Omental fat pad (tissue), 4 donors: ENCODE measurements at places on chromosomes 16 and 17.

DNA sequence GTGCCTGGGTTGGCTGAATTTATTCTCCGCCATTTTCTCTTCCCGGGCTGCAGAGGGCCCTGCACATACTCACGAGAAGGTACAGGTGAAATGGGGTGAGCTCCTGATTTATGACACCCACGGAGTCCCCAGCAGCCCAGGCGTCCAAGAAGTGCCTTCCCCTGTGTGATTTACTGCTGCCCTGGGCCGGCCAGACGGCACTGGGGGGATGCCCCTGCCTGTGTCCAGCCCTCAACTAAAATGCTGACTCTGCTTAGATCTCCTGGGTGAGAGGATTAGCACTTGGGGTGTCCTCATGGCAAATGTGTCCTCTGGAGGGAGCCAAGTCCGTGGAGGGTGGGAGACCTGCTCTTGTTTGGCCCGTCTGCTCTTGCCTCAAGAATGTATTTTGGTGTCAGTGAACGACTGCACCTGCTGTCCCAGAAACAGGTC is 132.4 kb downstream of the MAF start:
- no peak for DNase-seq

DNA sequence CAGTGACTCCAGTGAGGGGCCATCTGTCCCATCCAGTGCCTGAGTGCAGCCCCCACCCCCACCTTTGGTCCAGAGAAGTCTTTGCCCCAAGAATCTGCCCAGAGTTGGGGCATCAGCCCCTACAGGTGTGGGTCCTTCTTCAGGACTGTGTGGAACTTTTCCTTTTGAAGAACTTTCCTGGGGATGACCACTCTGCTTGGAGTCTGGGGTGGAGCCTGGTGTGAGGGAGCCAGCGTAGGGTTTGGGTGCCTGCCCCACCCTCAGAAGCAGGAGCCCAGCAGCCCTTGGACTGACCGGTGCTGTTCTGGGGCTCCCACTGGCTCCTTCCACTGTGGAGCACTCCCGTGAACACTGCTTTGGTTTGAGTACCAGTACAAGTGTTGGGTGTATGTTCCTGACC is 19.3 kb downstream of the MPRIP start:
- DNase-seq, result no peak

DNA sequence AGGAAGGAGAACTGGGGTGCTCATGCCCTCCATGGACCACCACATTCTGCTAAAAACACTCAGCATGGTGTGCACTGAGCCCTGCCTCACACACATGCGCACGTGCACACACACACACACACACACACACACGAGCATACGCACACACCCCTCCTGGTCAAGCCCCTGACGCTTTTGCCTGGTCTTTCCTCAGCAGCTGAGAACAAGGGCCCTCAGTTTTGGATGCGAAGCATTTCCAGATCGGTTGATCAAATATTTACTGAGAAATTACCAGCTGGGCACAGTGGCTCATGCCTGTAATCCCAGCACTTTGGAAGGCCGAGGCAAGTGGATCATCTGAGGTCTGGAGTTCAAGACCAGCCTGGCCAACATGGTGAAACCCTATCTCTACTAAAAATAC is 20.1 kb upstream of the RAI1 start:
- no peak for DNase-seq

DNA sequence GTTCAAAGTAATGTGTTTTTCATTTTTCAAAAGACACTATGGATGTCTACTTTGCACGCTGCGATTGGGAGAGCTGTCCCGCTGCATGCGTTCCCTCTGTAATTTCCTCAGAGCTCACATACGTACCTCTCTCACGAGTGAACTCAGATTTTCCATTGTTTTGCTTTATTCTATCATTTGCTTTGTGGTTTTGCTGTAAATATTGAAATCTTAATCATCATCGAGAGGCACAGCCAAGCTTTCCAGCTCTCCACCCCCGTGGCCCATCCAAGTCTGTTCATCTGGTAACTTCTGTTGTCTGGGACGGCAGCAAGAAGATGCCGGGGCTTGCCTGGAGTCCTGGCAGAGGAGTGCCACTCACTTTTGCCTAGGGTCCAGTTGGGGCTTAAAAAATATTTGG is 21.1 kb downstream of the TMC6 start:
- no peak for DNase-seq

- DNase-seq, result no peak
These were observed 58.5 kb downstream of the HS3ST3B1 start for GRCh38 chr17:14359163-14360020.

DNA sequence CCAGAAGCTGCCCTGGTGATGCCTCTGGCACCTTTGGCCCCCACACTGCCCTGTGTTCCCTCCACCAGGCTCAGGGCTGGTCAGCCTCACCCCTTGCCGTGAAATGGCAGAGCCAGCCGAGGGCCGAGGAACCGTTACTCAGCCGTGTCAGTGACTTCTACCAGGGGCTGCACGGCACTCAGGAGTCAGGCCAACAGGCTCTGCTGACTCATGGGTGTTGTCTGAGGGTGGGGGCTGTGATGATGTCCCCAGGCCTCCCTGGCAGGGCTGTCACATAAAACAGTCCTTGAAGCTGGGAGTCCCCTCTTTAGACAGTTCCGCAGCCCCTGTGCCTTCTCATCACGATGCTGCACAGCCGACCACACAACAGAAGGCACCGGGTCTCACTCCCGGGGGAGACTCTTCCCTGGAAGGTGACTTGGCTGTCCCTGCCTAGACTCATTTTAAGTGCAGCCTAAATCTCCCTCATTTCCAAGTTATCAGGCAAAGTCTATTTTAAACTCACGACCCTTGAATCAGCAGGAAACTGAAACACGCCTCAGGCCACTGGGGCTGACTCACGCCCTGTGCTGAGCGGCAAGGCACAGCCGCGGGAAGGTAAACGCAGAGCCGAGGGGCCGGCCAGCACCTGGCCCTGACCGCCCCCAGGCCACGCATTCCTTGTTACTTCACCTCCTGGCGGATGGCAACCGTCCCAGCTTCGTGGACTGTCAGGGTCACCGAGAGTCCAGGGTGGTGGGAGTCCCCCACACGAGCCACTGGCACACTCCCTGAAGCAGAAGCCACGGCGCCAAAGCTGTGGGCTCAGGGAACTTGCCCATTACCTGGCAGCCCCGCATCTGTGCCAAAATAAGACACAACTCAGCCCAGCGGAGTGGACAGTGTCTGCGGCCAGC is 102.6 kb downstream of the ZNF778 start:
- no peak for DNase-seq

- no peak for DNase-seq
These were observed 14.5 kb upstream of the PRKCA start for GRCh38 chr17:66287911-66288310.

DNA sequence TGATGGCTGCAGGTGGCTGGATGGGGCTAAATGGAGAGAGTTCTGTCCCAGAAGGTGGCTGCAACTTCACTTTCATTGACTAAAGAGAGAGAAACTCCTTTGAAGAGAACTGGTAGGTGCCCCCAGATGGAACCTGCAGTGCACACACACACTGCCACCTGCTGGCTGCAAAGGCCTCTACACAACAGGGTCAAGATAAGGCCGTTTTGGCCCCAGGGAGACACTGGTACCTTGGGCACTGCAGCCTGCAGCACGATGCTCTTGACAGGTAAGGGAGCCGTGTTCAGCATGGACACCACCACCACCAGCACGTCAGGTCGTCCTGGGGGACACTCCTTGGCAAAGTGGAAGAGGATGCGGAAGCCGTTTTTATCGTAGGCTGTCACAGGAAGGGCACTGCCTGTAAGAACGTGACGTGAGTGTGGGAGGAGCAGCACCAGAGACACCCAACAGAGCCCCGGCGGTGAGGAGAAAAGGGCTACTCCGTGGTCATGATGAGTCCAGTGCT is 22.7 kb downstream of the GGA3 start:
- DNase-seq, result no peak

DNA sequence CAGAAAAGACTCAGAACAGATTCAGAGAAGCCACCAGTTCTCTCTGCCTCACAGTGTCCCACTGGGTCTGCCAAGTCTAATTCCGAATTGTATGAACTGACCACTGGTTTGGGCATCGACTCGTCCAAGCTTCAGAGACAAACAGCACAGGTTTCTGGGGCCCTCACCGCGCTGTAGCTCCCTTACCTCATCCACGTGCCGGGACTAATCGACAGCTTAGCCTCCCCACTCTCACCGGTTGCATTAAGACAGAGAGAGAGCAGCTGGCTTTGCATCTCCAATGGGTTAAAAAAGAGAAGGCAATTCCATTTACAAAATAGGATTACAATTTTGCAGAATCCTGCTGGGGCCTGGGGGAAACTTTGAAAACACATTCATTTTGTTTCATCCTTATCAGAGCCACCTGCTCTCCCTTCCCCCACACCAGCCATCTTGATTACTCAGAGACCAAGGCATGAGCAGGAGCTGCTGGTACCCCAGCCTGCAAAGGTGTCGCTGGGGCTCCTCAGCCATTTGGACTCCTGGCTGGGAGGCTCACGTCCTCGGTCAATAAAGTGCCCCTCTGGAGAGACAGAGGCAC is 95.3 kb upstream of the RPL38 start:
- DNase-seq, result no peak

GRCh38 chr17:76458580-76459490 is 5.9 kb upstream of the UBE2O start:
- no peak for DNase-seq

DNA sequence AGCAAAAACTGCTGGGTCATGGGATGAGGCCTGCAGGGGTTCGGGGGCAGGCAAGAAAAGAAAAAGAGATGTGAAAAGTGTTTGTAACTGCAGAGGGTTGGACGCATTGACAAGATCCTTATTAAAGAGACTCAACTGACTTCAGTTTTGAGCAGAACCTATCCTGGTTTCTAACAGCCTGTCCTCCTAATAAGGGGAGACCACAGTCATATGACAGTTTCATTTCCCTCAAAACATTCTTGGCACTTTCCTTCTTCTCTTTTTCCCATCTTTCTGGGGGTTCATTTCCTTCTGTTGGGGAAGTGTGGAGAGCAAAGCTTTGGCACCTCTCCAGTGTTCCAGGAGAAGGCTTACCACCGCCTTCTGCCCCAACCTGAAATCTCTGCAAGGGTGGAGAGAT is 118.5 kb downstream of the MAF start:
- DNase-seq, result no peak

DNA sequence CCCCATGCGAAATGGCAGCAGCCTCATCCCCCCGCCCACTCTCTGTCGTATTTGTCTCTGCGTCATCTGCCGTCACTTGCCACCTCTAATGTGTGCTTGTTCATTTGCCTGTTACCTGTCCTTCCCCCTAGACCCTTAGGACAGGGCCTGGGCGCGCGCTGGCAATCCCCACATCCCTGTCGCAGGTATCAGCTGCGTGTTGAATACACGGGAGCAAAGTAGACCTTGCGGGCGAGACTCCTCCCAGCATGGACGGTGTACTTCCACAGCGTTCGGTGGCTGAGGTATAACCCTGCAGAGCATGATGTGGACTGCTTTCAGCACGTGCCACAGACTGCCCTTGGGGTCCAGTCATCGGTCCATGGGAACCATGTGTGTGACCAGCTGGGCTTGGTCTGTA is 170.1 kb upstream of the CHMP6 start:
- no peak for DNase-seq

DNA sequence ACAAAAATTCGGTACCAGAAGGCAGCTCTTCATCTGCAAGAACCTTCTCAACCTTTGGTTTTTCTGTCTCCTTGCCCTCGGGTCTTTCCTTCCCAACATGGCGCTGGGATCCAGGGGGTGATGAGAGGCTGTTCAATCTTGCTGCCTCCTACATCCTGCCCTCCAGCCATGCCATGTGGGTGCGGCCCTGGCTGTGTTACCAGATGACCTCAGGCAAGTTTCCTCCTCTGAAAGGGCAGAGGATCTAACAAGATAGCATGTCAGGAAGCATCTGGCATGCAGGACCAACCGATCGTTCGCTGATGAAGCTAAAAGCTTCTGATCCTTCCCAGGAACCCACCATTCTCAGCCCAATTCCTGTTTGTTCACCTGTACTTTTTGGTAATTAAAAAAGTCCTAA is 36.8 kb upstream of the BCAR1 start:
- no peak for DNase-seq

DNA sequence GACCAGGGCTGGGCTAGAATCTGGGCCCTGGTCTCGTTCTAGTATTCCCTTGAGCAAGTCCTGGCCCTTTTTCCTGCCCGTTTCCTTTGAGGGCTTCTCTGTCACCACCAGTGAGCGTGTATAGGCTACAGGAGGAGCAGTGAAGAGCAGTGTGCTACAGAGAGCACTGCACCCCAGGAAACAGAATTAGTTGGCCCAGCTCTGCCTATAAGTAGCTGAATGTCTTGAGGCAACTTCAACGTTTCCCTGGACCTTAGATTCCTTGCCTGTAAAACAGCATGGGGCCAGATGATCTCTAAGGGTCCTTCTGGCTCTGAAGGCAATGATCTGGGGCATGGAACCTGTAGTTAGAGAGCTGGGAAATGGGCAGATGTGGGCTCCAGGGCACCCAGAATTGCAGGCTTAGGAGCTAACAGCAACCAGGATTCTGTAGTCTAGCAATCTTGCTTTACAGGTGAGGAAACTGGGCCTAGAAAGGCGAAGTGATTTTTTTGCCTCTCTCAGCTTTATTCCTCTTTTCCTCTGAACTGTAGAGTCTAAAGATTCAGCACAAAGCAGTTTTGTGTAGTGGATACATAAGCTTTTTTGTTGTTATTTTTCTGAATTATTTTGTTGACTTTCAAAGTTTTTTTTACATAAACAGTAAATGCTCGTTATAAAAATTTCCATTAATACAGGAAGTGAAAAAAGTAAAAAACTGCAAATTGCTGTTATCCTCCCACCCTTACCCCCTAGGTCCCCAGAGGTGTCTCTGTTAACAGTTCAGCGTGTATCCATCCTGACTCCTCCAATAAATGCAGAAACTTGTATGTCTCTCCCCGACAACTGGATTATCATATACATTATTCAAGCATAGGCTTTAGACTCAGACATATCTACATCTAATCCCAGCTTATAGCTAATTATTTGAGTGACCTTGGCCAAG is 1.7 kb upstream of the MYL4 start:
- no peak for DNase-seq

DNA sequence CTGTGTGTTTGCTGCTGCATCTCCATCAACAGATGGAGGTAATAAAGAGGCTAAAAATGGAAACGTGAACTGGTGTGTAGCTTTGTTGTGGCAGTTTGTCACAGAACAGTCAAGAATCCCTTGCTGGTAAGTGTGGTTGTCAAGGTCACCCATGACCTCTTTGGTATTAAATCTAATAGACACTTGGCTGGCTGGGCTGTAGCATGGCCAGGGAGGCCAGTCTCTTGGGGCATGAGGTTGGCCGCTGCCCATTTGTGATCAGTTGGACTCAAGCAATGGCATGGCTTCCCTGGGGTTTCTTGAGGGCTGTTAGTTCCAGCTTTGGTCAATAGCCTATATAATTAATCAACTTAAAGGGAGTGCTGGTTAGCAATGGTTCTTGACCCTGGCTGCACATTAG is 14.8 kb upstream of the HS3ST2 start:
- no peak for DNase-seq

DNA sequence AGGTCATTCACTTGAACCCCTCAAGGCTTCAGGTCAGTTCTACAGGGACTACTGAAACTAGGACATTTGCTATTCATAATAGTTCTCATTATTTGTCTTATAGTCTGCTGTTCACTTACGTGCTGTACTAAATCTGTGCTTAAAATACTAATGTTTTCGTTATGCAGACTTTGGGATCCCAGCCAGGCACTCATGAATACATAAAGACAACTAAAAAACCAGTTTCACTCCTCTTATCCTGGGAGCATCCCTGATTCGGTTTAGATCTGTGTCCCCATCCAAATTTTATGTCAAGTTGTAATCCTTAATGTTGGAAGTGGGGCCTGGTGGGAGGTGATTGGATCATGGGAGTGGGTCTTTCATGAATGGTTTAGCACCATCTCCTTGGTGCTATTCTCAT is 1291.8 kb downstream of the CDH11 start:
- no peak for DNase-seq
